Chondrocyte (in vitro differentiated cells): ENCODE measurements at places on chromosomes 4 and X. TPM values are rescaled to one million over a fixed set of nuclear protein-coding genes. Genes with fewer than 3 reads are reported as not detected.

Gene TMEM271
- not detected in 3 replicates for total RNA-seq

DNA sequence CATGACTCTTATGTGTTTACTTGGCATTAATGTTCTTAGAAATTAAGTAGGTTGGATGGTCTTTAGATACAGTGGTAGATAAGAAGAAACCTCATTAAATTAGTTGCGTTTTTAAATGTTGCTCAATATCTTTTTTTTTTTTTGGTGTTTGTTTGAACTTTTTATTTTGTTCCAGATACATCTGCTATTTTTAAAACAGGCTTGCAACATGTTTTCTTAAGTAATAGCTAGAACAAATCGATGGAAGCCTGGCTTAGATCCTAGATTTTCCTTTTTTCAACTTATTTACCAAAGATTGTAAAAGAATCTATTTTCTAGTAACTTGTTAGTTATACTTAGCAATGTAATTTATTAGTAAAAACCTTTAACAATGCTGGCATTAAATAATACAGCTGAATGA lies 9.3 kb downstream of the CNKSR2 start:
- no peaks in the 10 kb centered on the region for H3K4me1 ChIP-seq
- no peak for DNase-seq
- no peak overlapping the region for H3K4me3 ChIP-seq
- peaks cover 15% of the 10 kb centered on the region for H3K27me3 ChIP-seq
- H3K27ac ChIP-seq: no peak overlapping the region
- no peaks in the 10 kb centered on the region for H3K36me3 ChIP-seq

DNA sequence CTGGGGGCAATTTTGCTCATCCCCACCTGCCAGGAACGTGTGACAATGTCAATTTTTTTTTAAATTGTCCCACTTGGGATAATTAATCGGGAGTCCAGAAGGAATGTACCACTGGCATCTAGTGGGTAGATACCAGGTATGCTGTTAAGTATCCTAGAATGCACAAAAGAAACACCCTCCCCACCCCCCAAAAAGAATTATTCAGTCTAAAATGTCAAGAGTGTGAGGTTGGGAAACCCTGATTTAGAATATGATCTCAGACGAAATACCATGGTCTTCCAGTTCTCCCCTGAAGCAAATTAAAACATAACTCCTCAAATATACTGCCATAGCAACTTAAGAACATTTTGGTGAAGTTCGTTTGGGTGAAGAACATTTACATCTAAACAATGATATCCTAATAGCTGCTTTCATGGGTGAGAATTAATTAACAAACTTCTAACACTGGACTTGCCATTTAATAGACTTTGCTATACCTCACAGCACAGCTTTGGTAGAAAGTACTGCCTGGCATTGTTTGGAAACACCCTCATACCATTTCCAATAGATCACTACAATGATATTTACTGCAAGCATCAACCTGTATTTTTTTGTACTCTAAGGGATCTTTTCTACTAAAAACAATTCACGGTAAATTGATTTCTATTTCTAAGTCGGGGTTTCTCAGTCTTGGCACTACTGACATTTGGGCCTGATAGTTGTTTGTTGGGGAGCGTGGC lies 36.5 kb downstream of the SH3RF1 start:
- H3K4me3 ChIP-seq: no peak overlapping the region
- peaks cover 57% of the 10 kb centered on the region for H3K4me1 ChIP-seq
- H3K27me3 ChIP-seq: no peaks in the 10 kb centered on the region

- DNase-seq: no peak
- no peaks in the 10 kb centered on the region for H3K27me3 ChIP-seq
- H3K4me3 ChIP-seq: no peak overlapping the region
- no peaks in the 10 kb centered on the region for H3K4me1 ChIP-seq
- peaks cover 1% of the 10 kb centered on the region for H3K36me3 ChIP-seq
Measured at GRCh38 chrX:96719161-96719875, 34.7 kb downstream of the DIAPH2 start.

DNA sequence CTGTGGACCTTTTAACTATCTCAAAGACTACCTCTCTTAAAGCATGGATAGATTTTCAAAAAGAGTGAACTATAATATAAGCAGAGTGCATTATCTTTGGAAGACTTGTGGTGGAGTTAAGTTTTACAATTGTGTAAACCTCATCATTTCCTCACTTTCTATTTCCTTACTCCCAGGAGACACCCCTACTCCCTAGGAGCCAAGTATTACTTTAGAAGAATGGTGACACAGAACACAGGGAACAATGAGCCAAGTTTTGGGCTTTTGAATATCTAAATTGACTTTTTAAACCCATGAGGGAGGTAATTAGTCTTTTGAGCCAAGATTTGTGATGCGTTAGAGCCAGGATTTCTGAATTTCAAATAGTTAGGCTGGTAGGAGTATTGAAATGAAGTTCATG lies 78.9 kb upstream of the UNC5C start:
- no peak overlapping the region for H3K4me3 ChIP-seq
- no peaks in the 10 kb centered on the region for H3K27me3 ChIP-seq
- DNase-seq: no peak
- H3K27ac ChIP-seq: no peak overlapping the region

Gene PITX2
- total RNA-seq: 0.64 to 1.0 TPM in 2 of 3 replicates, not detected in the other

DNA sequence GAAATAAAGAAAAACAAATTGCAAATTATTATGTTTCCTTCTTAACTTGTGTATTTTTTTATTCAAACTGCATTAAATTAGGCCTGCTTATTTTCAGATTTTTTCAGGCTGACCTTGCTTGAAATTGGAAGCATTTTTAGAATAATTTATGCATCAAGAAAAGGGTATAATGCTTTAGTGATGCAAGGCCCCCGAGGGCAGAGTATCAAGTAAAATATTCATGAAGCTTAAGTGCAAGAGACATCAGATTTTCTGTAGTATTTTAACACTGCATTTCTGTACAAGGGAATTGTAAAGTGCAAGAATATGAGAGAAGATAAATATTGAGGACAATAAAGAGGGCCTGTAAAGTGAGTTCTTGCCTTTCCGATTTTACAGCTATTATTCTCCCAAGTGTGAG lies 485.8 kb upstream of the ATOH1 start:
- DNase-seq: no peak
- no peaks in the 10 kb centered on the region for H3K36me3 ChIP-seq
- H3K4me3 ChIP-seq: no peak overlapping the region
- peaks cover 11% of the 10 kb centered on the region for H3K27me3 ChIP-seq
- H3K27ac ChIP-seq: no peak overlapping the region
- no peaks in the 10 kb centered on the region for H3K4me1 ChIP-seq

Gene HAND2
- not detected in 3 replicates for total RNA-seq

DNA sequence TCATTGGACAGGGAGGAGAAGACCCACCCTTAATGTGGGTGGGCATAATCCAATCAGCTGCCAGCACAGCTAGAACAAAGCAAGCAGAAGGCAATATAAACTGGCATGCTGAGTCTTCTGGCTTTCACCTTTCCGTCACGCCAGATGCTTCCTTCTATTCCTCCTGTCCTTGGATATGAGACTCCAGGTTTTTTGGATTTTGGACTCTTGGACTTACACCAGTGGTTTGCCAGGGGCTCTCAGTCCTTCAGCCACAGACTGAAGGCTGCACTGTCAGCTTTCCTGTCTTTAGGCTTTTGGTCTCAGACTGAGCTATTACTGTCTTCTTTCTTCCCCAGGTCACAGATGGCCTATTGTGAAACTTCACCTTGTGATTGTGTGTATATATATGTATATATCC lies 32.2 kb upstream of the UGT2B4 start:
- H3K27me3 ChIP-seq: no peaks in the 10 kb centered on the region
- DNase-seq: no peak
- H3K27ac ChIP-seq: no peak overlapping the region

Gene TEC
- total RNA-seq: 0.12 to 0.35 TPM (median 0.26 TPM) in 3 replicates

GRCh38 chr4:8266508-8266907 lies 3.0 kb upstream of the HTRA3 start:
- H3K27ac ChIP-seq: no peak overlapping the region
- peaks cover under 1% of the 10 kb centered on the region for H3K4me1 ChIP-seq
- H3K4me3 ChIP-seq: no peak overlapping the region

DNA sequence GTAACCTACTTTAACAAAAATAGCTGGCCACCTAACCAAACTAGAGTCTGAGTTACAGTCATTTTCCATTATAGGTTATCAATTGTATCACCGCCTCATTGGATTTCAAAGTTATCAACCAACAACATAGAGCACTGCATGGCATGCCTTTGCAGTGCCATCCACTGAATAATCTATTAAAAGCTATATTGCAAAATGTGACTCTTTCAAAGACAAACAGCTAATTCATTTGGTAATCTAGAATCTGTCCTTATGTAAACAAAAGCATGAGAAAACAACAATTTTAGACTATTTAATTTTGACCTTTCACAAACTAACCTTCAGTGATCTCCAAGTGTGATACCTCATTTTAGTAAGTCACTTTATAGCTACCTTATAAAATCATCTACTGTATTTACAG lies 144.2 kb upstream of the SH3RF1 start:
- no peak for DNase-seq
- H3K4me1 ChIP-seq: peaks cover 11% of the 10 kb centered on the region
- H3K4me3 ChIP-seq: no peak overlapping the region
- H3K27ac ChIP-seq: no peak overlapping the region

- peaks cover 47% of the 10 kb centered on the region for H3K27me3 ChIP-seq
- H3K4me3 ChIP-seq: no peak overlapping the region
- no peaks in the 10 kb centered on the region for H3K4me1 ChIP-seq
- H3K36me3 ChIP-seq: no peaks in the 10 kb centered on the region
Measured at GRCh38 chr4:174531486-174531885, 9.2 kb upstream of the HPGD start.

DNA sequence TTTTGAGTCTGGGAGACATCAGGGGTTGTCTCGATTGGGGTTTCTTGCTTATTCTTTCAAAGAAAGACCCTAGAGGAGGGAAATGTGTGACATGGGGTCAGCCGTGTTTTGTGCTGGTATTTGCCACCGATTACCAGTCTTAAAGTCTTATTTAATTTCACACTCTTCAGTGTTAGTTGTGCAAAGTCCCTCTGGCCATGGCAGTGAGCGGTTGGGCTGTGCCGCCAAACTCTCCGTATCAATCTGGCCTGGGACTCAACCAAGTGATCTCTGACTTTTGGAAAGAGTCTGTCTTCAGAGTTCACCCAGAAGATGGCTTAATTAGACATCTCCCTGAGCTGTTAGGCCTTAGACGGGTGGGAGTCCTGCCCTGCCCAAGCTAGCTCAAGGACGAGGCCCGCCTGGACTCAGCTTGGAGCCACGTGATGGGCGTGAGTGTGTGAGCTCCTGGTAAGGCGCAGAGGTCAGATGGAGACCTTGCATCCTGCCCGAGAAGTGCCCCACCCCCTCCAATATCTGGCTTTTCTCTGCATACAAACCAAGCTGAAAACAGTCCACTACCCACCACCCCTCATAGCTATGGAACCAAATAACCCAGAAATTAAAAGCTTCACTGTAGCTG lies 3.8 kb upstream of the PITX2 start:
- peaks cover 93% of the 10 kb centered on the region for H3K27me3 ChIP-seq
- H3K27ac ChIP-seq: no peak overlapping the region
- DNase-seq: no peak
- H3K4me1 ChIP-seq: peaks cover 24% of the 10 kb centered on the region
- H3K4me3 ChIP-seq: no peak overlapping the region
- H3K36me3 ChIP-seq: peaks cover 13% of the 10 kb centered on the region

Gene ODAM
- total RNA-seq: not detected in 3 replicates

DNA sequence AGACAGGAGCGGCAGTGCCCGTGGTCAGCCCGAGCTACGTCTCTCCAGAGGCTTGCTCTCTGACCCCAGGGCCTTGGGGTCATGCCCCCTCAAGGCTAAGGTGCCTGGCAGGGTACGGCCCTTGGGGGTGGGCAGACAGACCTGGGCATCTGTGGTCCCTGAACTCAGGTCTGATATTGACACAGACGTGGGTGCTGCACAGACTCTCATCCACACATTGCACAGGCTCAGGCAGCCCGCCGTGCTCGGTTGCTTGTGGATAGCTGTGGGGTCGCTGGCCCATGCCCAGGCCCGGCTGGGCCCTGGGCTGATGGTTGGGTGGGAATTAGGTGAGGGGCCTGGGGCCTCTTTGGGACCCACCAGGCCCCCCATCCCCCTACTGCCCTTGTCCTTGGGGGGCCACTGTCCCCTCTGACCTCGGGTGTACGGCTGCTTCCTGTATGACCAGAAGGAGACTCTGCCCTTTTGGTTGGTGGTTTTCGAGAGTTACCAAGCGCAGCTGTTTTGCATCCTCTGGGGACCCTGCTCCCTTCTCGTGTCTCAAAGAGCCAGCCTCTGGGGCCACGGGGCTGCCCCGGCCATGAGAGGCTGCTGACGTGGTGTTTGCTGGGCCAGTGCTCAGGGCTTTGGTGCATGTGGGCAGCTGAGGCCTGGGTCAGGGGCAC lies 10.1 kb downstream of the FGFRL1 start:
- no peak overlapping the region for H3K4me3 ChIP-seq
- H3K4me1 ChIP-seq: peaks cover 6% of the 10 kb centered on the region
- H3K27ac ChIP-seq: no peak overlapping the region
- no peak for DNase-seq
- H3K27me3 ChIP-seq: no peaks in the 10 kb centered on the region
